GM03348 (cell line): ENCODE measurements at places on chromosomes 7 and 10.

DNA sequence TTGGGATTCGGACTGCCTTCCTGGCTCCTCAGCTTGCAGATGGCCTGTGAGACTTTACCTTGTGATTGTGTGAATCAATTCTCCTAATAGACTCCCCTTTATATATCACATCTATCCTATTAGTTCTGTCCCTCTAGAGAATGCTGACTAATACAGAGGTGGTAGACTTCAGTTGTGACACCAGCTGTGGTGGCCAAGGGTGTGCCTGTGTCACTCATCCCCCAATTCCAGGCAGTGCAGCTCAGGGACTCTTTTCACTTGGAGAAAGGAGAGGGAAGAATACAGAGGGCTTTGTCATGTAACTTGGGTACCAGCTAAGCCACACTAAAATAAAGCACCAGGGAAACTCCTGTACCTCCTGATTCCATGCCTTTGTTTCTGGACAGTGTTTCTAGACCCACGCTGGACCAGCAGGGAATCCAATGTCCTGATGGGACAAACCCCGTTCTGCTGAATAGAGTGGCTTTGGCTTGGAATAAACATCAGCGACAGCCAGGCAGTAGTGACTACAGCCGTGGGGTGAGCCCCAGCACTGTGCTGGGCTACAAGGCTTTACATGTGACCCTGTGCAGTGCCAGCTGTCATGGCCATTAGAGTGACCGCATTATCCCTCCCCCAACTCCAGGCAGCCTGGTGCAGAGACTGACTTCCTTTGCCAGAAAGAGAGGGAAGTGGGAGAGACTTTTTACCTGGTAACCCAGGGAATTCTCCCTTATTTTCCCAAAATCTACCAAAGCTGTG, 233.6 kb downstream of the ANK3 start:
- no peak for DNase-seq

GRCh38 chr7:144656965-144657517, 178.8 kb downstream of the TPK1 start:
- DNase-seq = no peak

DNA sequence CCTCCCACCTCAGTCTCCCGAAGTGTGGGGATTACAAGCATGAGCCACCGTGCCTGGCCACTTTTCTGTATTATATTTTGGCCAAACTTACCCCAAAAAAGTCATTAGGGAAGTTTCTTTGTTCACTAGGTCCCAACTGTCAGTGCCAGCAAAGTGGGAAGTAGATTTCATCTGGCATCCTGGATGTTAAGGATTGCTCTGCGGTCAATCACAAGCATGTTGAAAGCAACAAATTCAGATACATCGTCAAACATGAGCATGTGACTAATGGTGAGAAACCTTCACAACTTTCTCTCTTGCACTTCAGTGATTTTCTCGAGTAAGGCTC, 14.3 kb upstream of the LRRC17 start:
- no peak for DNase-seq

- no peak for DNase-seq
Measured at GRCh38 chr7:88888684-88889083, 93.1 kb upstream of the TEX47 start.

- no peak for DNase-seq
Measured at GRCh38 chr10:94997741-94998174, 59.3 kb downstream of the CYP2C9 start.

DNA sequence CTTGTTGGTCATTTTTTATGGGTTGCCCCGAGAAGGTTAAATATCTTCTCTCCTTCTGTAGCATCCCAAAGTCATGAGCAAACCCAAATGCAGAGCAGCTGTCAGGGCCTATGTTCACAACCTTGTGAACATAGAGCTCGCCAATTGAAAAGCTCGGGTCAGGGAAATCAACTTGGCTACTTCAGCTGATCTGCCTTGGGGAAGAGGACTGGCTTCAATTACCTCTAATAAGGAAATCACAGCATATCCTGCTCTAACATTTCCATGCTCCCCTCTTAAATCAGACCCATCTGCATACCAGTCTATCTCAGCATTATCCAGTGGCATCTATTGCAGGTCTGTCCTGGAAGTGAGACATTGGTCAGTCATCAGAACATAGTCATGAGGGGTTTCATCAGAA, 105.6 kb downstream of the ANKRD26 start:
- no peak for DNase-seq

DNA sequence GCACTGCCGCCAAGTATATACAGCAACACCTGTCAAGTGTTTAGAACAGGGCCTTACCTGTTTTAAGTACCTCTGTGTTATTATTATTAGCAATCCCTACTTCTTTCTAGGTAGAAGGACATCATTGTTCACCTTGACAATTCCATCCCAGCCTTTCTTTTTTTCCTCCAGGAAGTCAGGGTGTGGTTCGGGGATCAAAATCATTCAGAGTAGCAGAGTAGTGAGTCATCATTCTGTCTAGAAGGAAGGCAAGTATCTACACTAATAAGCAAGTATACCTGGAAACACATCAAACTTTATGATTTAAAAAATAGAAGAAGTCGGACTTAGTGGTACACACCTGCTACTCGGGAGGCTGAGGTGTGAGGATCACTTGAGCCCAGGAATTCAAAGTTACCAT, 25.5 kb upstream of the CAPZA2 start:
- DNase-seq = no peak

DNA sequence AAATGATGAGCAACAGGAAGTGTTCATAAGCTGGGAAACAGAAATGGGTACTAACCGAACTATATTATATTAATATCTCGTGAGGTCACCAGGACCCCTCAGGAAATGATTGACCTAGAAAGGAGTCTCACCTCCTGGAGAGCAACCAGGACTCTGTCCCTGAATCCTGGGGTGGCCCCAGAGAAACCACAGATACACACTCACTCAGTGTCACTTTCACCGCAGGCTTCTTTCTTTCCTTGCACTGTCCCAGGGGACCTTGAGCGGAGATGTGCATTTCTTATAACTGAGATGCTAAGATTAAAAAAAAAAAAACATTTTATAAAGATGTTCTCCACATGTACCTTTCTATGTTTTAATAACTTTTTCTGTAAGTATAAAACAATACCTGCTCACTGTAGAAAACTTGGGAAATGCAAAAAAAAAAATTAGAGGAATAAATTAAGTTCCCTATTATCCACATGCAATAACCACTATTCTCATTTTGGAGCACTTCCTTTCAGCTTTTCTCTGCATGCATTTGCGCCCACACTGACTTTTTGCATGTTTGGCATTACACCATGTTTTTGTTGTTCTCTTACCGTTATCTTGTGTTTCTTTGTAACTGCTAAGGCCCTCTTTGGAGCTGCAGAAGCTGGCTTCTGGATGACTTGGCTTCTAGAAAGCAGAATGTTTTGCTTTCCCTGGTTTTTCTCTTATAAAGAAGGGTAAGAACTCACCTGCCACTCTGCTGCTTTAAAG, 15.0 kb downstream of the NOD1 start:
- no peak for DNase-seq

DNA sequence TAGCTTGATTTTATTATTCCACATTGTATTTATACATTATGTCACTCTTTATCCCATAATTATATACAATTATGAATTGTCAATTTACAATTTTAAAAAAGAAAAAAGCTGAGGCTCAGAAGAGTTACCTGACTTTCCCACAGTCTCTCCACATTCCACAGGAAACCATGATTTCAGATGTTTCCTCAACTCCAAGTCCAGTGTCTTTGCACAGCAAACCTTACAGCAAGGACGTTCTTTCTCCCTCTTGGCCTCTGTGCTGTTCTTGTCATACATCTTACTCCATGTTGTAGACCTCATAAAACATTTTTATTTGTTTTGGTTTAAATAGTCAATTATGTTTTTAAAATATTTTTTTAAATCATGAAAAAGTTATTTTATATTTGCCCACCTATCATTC, 34.9 kb upstream of the GRB10 start:
- no peak for DNase-seq

- no peak for DNase-seq
Measured at GRCh38 chr10:62046522-62047227, 145.2 kb downstream of the ARID5B start.

DNA sequence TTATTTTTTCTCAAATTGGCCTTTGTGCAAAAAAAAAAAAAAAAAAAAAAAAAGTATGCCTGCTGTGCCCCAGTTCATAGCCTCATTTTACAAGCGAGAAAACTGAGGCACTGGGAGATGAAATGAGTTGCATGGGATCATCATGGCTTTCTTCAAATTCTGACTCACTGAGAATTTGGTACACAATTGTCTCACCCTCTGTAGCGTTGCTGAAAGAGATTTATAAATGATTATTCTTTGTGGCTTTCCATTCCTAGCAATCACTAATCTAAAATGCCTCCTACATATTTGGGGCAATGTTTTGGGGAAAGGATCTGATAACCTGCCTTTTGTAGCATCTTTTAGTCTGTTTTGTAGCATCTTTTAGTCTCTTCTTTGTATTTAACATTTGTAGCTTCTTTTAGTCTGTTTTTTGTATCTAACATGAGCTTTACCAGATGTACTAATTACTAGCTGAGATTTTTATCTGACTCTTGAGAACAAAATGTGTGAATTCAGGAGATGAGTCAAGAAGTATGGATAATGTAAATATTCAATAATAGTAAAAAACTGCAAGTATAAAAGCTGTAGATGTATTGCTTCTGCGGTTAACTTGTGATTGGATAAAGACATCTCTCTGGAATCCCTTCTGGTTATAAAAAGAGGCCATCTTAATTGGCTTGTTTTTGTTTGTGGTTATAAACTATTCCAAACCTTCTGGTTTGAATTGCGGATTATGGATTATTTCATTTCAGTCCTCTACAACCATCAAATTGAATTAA, 161.4 kb downstream of the ARID5B start:
- DNase-seq = peak; percentile 41

- no peak for DNase-seq
Measured at GRCh38 chr10:69492746-69493462, 41.6 kb downstream of the TSPAN15 start.

GRCh38 chr10:87656431-87657072, 3.1 kb upstream of the PAPSS2 start:
- peak; percentile 78 for DNase-seq

- DNase-seq = no peak
Measured at GRCh38 chr10:47367646-47368045, 16.4 kb downstream of the ZNF488 start.

DNA sequence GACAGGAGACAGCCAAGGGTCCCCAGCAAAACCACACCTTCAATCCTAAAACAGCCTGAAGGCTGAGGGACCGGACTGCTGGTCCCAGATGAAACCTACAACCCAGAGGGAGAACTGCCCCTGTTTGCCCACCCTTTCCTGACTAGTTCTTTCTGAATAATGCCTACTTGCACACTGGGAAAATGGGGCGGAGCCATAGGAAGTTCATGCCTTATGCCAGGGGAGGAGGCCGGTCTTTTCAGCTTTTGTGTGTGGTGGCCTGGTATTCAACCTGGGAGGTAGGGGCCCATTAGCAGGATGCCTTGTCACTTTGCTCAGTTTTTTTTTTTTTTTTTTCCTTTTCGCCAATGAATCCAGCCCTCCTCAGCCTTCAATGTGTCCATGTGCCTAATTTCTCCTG, 20.7 kb downstream of the TOMM7 start:
- no peak for DNase-seq

GRCh38 chr10:63374991-63375390, 90.8 kb downstream of the JMJD1C start:
- no peak for DNase-seq

GRCh38 chr10:103874730-103875129, 19.4 kb upstream of the SH3PXD2A start:
- DNase-seq = no peak

DNA sequence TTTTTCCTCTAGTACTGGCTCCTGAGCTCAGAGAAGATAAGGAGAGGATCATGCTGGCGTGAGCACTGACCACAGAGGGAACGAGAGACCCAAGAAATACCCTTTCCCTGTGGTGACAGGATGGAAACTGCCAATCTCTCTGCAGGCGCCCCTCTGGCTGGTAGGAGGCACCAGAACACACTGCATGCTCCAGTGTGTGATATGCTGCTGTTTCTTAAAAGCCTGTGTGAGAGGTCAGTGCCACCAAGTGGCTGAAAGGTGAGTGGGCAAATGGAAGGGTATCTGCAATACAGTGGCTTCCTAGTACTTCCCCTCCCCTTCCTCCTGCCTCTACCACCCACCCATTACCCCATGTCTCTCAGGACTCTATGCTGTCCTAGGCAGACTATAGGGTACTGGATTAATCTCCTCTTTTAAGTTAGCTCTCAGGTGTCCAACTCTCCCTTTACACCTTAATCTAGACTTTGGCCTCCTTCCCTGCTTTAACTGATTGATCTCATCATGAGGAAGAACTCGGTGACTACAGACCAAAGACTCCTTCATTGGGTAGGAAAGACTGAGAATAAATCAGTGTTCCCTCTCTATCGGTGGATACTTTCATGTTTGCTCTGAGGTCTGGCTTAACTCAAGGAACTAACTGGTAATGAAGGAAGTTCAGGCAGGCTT, 283.6 kb downstream of the ADRA2A start:
- DNase-seq = peak; percentile 63

DNA sequence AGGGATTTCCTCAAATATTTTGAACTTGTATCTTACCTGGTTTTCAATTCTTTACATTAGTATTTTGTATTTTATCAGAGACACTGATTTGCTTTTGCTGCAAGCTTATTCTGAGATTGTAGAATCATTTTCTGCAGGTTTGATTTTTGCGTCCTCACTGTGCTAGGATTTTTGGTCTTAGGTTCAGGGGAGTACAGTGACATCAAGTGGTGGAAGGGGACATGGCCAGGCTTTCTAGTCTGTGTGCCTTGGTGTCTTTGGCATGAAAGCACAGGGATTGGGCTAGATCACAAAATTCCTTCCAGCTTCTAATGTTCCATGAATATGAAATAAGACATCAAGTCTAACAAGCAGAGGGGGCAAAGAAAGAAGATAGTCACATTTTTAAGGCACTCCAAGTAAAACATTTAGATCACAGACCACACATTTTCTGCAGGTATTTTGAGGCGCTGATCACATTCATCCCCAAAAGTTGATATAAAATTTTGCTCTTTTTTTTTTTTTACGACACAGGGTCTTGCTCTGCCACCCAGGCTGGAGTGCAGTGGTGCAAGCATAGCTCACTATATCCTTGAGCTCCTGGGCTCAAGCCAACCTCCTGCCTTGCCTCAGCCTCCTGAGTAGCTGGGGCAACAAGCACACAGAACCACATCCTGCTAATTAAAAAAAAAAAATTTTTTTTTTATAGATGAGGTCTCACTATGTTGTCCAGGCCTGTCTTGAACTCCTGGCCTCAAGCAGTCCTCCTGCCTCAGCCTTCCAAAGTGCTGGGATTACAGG, 124.4 kb downstream of the PON1 start:
- DNase-seq = peak; percentile 56

- no peak for DNase-seq
Measured at GRCh38 chr10:124701435-124701834, 42.7 kb downstream of the FAM53B start.
